Activated naive CD8-positive, alpha-beta T cell treated with anti-CD3 and anti-CD28 coated beads for 36 hours (primary cell): ENCODE measurements at places on chromosomes 1 and 21.

DNA sequence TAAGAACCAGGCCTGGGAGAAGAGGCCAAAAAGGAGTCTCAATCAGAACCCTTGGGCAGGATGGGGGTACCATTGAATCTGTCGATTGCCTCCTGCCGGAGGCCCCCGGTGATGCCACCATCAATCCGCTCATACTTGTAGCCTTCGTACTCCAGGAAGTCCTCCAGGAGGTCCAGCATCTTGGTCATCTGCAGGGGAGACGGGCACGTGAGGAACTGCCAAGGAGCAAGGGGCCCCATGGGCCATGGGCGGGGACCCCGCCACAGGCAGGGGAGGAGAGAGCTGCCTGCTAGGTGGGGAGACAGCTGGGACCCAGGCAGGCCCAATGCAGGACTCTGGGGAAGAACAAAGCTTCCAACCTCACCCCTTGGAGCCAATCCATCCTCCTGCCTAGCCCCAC is 48.6 kb downstream of the CHD5 start:
- H3K36me3 ChIP-seq = no peaks in the 10 kb centered on the region
- H3K4me1 ChIP-seq = no peaks in the 10 kb centered on the region
- H3K27me3 ChIP-seq = peaks cover 3% of the 10 kb centered on the region
- DNase-seq = no peak

GRCh38 chr21:26732432-26733221 is 112.6 kb downstream of the ADAMTS1 start:
- no peaks in the 10 kb centered on the region for H3K4me1 ChIP-seq
- peaks cover 7% of the 10 kb centered on the region for H3K27me3 ChIP-seq
- H3K4me3 ChIP-seq = no peak overlapping the region
- DNase-seq = peak; percentile 8
- H3K36me3 ChIP-seq = no peaks in the 10 kb centered on the region
- no peak overlapping the region for H3K27ac ChIP-seq

DNA sequence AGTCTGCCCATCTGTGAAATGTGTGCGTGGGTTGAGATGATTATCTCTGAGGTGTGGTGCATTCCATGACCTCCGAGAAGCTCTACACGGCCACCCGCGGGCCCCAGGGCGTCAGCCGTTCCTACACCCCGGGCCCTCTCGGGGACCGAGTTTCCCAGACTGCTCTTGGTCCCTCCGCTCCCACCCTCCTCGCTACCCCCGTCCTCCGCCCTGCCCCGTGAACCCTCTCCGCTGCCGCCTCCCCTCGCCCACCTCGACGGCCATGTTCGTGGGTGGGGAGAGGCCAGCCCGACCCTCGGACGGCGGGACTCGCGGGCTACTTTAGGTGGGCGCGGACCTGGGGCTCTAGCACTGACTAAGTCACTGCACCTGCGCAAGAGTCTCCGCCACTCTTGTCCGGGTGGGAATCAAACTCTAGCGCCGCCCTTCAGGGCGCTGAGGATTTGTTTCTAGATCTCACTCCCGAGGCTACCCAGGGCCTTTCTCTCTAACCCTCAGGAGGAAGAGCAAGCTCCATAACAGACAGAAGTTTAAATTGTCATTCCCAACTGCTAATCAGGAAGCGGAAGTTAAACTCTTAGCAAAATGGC is 47.7 kb upstream of the VWA5B1 start:
- peaks cover 3% of the 10 kb centered on the region for H3K4me1 ChIP-seq
- no peak for DNase-seq
- peaks cover 5% of the 10 kb centered on the region for H3K36me3 ChIP-seq
- peaks cover 48% of the 10 kb centered on the region for H3K27me3 ChIP-seq
- H3K27ac ChIP-seq = no peak overlapping the region

DNA sequence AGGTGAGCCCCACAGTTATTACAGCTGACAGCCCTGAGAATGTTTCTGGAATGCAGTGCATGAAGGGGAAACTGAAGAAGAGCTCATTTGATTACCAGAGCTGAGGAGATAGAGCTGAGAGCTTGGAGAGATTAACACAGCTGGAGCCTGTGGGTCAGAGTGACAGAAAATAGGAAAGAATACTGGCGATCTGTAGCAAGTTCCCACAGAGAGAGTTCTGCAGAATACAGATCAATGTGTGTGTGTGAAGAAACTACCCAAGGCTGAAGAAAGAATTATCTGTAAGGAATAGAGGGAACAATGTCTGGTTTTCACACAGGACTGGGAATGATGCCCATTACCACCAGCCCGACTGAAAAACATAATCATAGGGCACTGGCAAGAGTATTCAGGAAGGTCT is 103.6 kb upstream of the SNX7 start:
- H3K27me3 ChIP-seq = no peaks in the 10 kb centered on the region
- no peak for DNase-seq
- no peak overlapping the region for H3K4me3 ChIP-seq
- H3K36me3 ChIP-seq = no peaks in the 10 kb centered on the region
- H3K4me1 ChIP-seq = no peaks in the 10 kb centered on the region

DNA sequence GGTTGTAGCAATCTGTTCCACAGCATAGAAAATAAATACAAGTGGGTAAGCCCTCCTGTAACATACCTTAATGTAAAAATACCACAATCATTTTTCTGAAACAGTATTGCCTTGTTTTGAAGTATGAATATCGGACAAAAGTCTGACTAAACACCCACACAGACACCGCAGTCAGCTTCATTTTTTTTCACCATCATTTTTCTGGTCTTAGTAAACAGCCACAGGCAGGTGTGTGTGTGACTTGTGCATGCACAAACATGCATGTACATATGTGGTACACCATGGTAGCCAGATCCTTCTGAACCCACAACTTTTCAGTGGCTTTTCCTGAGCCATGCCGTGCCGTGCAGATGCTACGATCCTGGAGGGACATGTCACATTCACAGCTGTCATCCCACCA is 261.7 kb downstream of the PCP4 start:
- H3K36me3 ChIP-seq = no peaks in the 10 kb centered on the region
- no peak for DNase-seq
- H3K4me3 ChIP-seq = no peak overlapping the region

GRCh38 chr1:56872597-56872996 is 18.0 kb downstream of the C8A start:
- no peak overlapping the region for H3K4me3 ChIP-seq
- no peak for DNase-seq
- H3K4me1 ChIP-seq = no peaks in the 10 kb centered on the region
- no peaks in the 10 kb centered on the region for H3K36me3 ChIP-seq
- no peak overlapping the region for H3K27ac ChIP-seq

GRCh38 chr1:227314014-227314848 is 4.1 kb downstream of the CDC42BPA start:
- no peak overlapping the region for H3K27ac ChIP-seq
- H3K27me3 ChIP-seq = peaks cover 65% of the 10 kb centered on the region

GRCh38 chr1:237507005-237507404 is 383.7 kb downstream of the ZP4 start:
- no peak overlapping the region for H3K4me3 ChIP-seq
- DNase-seq = no peak
- H3K27ac ChIP-seq = no peak overlapping the region

DNA sequence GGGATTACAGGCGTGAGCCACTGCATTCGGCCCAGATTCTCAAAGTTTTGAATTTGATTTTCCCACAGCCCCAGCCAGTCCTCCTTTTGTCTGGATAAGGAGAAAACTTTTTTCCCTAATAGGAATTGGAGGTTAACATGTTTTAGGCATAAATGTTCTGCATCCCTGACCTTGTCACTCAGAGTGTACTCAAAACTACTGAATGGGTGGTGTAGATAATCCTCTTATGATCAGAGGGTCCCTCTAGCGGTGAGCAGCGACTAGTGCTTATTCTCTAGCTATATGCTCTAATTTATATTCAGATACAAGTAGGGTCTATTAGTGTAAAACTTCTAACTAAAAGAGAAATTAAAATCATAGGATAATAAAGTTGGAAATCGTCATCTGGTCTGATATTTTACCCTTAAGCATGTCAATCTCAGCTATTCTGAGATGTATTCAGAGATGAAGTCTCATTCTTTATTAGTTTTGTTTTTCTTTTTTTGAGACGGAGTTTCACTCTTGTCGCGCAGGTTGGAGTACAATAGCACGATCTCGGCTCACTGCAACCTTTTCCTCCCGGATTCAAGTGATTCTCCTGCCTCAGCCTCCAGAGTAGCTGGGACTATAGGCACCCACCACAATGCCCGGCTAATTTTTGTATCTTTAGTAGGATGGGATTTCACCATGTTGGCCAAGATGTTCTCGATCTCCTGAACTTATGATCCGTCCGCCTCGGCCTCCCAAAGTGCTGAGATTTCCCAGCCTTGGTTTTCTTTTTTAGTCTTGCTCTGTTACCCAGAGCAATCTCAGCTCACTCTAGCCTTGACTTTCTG is 2.7 kb upstream of the PSMD4 start:
- no peak overlapping the region for H3K4me3 ChIP-seq
- H3K4me1 ChIP-seq = peaks cover 14% of the 10 kb centered on the region
- H3K36me3 ChIP-seq = peaks cover 16% of the 10 kb centered on the region

DNA sequence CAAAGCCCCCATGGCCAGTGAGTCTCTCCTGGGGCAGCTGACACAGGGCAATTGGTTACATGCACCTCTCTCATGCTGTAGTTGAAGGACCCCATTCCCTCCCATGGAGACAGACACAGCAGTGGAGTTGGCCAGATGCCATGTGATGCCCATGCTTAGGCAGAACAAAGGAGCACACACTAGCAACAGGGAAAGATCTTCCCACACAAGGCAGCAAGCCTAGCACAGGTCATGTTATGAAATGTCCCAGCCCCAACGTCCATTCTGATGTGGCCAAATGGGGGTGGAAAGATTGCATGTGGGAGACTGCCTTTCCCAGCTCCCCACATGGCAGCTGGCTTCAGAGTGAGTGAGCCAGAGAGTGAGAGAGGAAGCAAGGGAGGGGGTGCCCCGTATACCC is 34.5 kb downstream of the AADACL4 start:
- no peaks in the 10 kb centered on the region for H3K36me3 ChIP-seq
- H3K4me1 ChIP-seq = no peaks in the 10 kb centered on the region
- H3K4me3 ChIP-seq = no peak overlapping the region
- no peak overlapping the region for H3K27ac ChIP-seq

GRCh38 chr1:219312967-219313366 is 139.3 kb downstream of the LYPLAL1 start:
- peaks cover 3% of the 10 kb centered on the region for H3K36me3 ChIP-seq
- DNase-seq = no peak
- no peaks in the 10 kb centered on the region for H3K4me1 ChIP-seq
- no peak overlapping the region for H3K27ac ChIP-seq
- H3K27me3 ChIP-seq = no peaks in the 10 kb centered on the region

- H3K4me3 ChIP-seq = no peak overlapping the region
- H3K4me1 ChIP-seq = no peaks in the 10 kb centered on the region
- no peaks in the 10 kb centered on the region for H3K36me3 ChIP-seq
- DNase-seq = no peak
- H3K27me3 ChIP-seq = peaks cover 5% of the 10 kb centered on the region
These were observed 15.9 kb upstream of the CAP1 start for GRCh38 chr1:40024671-40025070.

DNA sequence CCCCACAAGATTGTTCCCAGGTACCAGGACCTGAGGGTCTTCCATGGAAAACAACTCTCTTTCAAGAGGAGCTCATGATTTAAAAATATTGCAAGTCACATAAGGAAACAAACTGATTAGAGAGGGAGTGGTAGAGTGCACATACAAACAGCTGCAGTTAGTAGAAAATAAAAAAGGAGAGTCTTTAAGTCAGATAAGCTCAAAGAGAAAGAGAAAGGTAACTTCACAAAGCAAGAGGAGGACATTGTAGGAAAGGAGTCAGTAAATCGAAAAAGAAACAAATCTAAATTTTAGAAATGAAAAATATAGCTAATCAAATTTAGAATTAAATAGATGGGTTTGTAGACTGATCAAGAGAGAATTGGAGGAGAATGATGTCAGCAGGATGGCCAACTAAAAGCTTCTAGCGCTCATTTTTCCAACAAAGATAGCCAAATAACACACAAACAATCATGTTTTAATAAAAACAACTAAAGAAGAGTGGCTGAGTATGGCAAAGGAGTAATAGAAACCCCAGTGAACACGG is 86.1 kb upstream of the CD53 start:
- H3K27me3 ChIP-seq = no peaks in the 10 kb centered on the region
- H3K4me1 ChIP-seq = peaks cover 47% of the 10 kb centered on the region
- peak overlapping the region; percentile 77 for H3K27ac ChIP-seq
- no peak for DNase-seq

DNA sequence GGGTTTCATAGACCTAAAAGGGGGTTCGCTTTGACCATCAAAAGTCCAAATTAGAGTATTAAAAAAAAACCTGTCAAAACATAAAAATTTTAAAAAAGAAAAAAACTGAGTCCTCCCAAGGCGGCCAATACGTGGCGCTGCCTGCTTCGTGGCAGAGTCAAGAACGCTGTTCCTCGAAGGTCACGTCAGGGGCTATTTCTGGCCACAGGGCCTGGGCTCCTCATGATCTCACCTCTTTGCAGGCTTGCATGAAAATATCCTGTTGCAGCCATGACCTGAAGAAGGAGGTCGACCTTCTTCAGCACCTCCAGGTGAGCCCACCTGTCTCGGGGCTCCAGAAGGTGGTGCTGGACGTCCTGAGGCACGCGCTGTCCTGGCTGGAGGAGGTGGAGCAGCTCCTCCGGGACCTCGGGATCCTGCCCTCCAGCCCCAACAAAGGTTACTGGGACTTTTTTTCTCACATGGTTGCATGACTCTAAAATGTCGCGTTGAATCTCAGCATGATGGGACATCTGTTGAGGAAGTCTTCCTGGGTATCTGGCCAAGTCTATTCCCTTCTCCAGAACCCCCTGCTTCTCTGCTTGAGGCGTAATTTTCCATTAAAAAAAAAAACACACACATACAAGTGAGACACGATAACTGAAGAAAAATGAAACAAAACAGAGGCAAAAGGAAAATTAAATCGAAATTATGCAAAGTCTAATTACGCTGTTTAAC is 80.4 kb upstream of the EFHD2 start:
- no peak overlapping the region for H3K27ac ChIP-seq
- no peaks in the 10 kb centered on the region for H3K36me3 ChIP-seq
- no peak for DNase-seq
- no peak overlapping the region for H3K4me3 ChIP-seq

GRCh38 chr1:116777831-116778830 is 23.9 kb downstream of the CD2 start:
- H3K27ac ChIP-seq = peak overlapping the region; percentile 70
- H3K4me1 ChIP-seq = peaks cover 35% of the 10 kb centered on the region
- H3K4me3 ChIP-seq = peak overlapping the region; percentile 4
- DNase-seq = no peak
- no peaks in the 10 kb centered on the region for H3K27me3 ChIP-seq
- H3K36me3 ChIP-seq = peaks cover 55% of the 10 kb centered on the region

DNA sequence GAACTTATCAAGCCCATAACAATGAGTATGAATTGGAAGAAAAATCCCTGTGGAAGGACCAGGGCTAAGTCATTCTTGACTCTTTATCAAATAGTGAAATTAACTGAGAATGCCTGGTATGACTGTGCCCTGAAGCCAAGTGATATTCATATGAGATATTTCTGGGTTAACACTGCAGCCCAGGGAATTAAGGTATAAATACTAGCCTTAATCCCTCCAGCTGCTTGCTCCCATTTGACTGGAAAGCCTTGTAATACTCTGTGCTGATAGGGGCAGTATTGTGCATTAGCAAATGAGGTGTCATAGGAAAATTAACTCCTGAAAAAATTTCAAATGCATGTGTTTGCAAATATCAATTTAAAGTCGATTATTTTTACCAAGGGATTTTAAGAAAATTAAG is 568.8 kb downstream of the LMO4 start:
- DNase-seq = no peak
- H3K4me3 ChIP-seq = no peak overlapping the region
- H3K27me3 ChIP-seq = no peaks in the 10 kb centered on the region
- no peaks in the 10 kb centered on the region for H3K36me3 ChIP-seq
- H3K27ac ChIP-seq = no peak overlapping the region
- no peaks in the 10 kb centered on the region for H3K4me1 ChIP-seq

GRCh38 chr1:65401612-65402011 is 18.9 kb upstream of the LEPR start:
- H3K4me3 ChIP-seq = no peak overlapping the region
- peaks cover 4% of the 10 kb centered on the region for H3K4me1 ChIP-seq
- H3K27ac ChIP-seq = no peak overlapping the region
- no peak for DNase-seq
- peaks cover 3% of the 10 kb centered on the region for H3K36me3 ChIP-seq
- H3K27me3 ChIP-seq = no peaks in the 10 kb centered on the region
